NCI-H345 (cell line): ENCODE measurements at places on chromosomes 7 and 10.

DNA sequence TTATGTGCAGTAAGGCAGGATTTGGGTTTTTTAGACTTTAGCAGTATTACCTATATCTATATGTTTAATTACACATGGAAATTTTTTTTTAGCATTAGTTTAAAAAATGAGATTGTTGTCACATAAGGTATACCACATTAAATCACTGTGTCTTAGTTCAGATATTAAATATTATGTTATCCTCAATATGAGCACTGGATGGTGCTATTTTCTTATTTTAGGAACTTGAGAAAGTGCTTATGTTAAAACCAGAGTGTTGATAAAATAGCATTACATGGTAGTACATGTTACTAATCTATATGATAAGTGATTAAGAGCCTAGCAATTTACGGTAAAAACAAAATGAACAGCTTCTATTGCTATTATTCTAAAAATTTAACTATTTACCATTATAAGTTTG, 28.8 kb downstream of the MIOS start:
- DNase-seq: no peak

- DNase-seq: no peak
Observed at GRCh38 chr7:44101303-44101965, 2.7 kb upstream of the AEBP1 start.

GRCh38 chr7:90178679-90179278, 24.5 kb downstream of the STEAP1 start:
- DNase-seq: no peak

GRCh38 chr10:112000466-112000865, 183.1 kb downstream of the GPAM start:
- no peak for DNase-seq

- no peak for DNase-seq
Observed at GRCh38 chr10:69049566-69049961, 38.3 kb upstream of the SRGN start.

- no peak for DNase-seq
Observed at GRCh38 chr10:101578803-101579515, 9.1 kb downstream of the POLL start.
